Epithelial cell of esophagus (primary cell): ENCODE measurements at places on chromosomes 12 and 14.

DNA sequence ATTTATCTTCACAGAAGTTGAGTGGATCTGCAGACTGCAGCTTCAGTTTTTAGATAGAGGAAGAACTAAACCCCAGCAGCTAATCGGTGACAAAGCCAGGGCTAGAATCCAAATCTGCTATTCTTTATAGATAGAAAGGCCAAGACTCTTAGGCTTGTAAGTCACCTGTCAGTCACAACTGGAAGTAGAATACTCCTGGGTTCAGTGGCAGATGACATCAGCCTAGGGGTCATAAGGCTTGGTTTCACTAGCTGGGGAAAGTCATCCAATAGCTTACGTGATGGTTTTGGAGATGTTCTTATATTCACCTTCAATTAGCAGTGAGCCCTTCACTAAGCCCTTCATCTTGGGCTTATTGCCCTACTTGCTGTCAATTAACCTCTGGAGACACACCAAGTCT lies 93.4 kb downstream of the APAF1 start:
- DNase-seq: no peak

DNA sequence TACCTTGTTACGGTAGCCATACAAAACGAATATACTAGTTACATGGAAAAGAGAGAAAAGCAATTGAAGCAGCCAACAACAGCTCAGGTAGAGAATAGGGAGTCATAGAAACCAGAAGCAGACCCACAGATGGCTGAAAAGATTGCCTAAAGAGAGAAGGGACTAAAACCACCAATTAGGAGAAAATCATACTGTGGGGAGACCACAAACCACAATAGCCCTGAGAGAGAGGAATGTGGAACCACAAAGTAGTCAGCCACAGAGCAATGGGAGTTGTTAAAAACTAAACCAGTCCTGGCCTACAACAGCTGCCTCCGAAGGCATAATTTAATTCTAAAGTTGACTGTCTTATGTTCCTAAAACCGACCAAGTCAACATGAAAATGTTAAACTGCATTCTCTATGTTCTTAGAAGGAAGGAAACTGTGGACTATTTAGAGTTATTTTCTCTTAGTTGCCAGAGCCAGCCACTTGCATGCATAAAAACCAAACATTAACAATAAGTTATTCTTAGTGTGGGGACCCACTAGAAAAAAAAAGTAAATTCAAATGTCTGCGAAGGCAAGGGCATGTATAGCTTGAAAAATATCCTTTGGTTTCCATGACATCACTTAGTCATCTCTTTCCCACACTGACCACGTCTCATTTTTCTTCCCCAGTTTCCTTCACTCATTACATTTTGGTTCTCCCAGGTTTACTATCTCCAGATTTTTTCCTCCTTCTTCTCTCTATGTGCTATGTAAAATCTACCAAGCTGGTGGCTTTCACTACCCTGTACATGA lies 398.1 kb downstream of the NOVA1 start:
- no peak for DNase-seq

GRCh38 chr14:38121320-38122020 lies 86.2 kb upstream of the SSTR1 start:
- DNase-seq: no peak

DNA sequence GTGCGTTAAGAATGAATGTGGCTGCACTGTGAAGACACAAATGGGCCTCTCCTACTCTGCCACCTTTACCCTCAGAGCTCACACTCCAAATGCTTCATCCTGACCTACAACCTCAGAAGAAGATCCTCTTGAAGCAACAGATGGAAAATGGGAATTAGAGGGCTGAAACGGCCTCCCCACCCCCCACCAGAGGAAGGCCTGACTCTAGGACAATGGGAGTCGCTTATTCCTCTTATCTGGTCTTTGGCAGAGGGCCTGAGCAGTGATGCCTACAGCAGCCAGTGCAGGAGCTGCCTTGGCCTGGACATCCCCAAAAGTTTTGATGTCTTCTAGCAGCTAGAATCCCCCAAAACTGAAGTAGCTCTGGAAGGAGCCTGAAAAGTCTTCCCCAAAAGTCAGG lies 29.2 kb downstream of the BTBD7 start:
- DNase-seq: no peak

DNA sequence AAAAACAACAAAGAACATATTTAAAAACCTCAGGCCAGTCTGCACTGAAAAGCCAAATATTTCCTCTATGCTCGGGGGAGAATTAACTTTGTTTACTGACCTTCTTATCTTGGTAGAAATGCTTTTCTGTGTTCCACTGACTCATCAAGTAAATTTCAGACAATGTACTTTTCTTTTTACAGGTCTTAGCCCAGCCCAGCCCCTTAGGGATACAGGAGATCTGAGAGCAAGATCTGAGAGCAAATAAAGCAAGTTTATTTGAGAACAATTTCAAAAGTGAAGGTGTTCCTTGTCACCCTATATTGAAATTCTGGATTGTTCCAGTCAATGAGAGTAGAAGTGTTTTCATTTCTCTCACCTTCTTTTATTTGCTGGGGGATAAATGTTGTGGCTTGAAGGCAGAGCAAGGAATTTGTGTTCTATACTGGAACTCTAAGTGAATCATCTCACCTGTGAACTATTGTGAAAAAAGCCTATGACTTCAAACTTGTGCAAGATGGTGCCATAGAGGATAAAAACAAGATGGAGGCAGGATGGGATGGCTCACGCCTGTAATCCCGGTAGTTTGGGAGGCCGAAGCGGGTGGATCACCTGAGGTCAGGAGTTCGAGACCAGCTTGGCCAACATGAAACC lies 7.9 kb upstream of the GPRC5A start:
- peak; percentile 91 for DNase-seq

DNA sequence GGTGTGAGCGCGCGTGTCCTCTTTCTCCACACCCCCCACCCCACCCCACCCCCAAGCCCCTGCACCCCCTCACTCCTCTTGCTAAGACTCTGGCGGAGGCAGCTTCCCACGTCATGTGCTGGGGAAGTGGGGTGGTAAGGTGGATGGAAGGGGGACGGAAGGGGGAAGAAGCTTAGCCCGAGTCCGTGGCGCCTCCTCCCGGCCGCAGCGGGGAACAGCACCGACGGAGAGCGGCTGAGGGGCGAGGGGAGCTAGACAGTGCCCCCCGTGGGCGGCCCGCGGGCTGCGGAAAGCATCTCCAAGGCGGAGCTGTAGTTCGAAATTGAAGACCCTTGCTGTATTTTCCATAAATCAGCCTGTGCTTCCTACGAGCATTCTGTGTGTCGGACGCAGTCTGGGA lies 588 bp upstream of the GRIN2B start:
- DNase-seq: no peak

DNA sequence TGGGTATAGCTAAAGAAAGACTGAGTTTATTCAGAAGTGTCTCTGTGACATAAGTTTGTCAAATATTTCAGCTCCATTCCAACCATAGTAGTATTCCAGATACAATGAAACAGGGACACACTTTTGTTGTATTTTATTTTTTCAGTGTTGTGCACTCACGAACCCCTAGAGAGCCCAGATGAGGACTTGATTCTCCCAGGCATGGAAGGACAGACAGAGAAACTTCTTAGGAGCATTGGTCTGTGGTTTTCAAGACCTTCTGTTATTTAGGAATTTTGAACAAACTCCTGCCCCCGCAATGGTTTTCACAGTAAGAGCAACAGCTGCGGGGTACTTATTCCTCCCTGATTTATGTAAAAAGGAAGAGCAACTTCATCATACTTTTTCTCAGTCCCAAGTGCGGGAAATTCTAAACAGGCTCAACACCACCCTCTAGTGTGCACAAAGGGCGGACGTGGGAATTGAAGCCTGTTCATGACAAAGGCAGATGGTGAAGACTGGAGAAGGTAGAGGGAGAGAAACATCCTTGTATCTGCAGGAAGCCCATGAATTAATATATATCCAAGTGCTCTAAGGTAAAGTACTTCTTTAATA lies 147.6 kb downstream of the PAH start:
- peak; percentile 51 for DNase-seq

GRCh38 chr14:80538633-80539375 lies 327.5 kb upstream of the DIO2 start:
- no peak for DNase-seq

- DNase-seq: peak; percentile 37
Measured at GRCh38 chr12:54723379-54724256, 75.5 kb upstream of the DCD start.

DNA sequence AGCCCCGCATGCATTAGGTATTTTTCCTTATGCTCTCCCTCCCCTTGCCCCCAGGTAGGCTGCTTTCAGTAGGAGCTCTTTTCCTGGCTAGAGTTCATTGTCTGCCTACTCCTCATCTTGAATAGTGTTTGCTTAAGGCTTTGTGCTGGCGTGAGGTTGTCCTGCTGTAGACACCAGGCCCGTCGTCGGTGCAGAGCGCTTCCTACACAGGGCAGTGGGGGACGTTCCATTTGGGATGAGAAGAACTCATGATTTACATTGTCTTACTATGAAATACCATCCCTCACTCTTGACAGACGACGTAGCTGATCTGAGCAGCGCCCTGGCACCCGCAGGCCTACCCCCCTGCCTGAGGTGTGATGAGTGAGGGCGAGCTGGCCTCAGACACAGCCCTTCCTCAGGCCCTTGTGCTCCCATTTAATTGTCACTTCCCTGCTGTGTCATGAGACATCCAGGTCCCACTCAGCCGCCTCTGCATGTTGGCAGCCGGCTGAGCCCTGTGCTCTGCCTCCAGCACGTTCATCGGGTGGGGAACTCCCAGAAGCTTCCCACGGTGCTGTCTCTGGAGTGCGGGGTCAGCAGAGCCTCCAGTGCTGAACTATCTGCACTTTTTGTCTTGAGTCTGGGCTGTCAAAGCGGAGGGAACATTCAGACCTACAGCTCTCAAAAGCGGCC lies 76.0 kb downstream of the WDR20 start:
- DNase-seq: peak; percentile 11

DNA sequence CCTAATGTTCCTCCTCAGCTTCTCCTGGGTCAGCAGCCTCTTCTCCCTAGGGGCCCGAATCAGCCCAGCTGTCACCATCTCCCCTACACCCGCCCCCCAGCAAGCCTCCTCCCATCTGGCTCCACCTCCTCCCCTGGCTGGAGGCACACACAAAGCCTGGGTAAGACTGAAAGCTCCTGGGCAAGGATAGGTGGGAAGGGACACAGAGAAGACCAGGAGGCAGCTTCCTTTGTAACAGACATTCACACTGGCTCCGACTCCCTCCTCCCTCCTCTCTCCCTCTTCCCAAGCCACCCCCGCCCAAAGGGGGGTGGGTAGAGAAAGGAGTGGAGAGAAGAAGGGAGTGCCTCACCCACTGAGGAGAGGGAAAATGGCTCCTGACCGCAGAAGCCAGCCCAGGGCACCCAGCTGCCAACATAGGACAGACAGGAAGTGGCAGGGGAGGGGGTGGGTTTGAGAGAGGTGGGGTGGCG lies 4.0 kb downstream of the CHD4 start:
- peak; percentile 16 for DNase-seq

DNA sequence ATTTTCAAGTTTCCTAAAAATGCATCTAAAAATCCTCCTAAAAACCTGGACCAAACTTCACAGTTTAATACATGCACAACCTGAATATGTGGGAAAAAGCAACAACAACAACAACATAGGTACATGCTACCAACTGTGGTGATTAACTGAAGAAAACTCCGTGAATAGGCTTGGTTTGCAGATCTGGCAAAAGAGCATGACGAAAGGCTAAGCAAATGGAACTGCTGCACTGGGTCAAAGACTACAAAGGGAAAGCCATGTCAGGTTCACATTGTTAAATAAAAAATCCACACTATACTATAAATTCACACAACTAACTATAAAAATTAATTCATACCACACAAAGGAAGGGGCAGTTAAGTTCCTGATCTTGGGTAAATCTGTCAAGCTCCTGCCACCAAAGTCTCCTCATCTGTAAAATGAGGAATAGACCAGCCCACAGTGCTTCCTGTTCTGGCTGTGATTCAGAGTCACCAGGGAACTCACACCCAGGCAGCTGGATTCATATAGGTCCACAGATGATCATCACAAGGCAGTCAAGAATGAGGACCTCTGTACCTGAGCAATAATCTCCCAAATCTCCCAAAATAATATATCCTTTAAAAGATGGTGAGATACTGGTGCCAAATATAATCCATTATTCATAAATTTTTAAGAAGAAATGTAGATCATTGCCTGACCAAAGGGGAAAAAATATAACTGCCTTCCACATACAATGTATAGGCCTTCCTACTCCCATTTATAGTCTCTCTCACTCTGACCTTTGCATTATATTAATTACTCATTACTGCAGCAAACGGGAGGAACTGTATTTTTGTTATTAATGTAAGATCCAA lies 7.0 kb downstream of the CORO1C start:
- DNase-seq: peak; percentile 76

GRCh38 chr14:54781080-54781479 lies 121.5 kb downstream of the GCH1 start:
- DNase-seq: no peak

DNA sequence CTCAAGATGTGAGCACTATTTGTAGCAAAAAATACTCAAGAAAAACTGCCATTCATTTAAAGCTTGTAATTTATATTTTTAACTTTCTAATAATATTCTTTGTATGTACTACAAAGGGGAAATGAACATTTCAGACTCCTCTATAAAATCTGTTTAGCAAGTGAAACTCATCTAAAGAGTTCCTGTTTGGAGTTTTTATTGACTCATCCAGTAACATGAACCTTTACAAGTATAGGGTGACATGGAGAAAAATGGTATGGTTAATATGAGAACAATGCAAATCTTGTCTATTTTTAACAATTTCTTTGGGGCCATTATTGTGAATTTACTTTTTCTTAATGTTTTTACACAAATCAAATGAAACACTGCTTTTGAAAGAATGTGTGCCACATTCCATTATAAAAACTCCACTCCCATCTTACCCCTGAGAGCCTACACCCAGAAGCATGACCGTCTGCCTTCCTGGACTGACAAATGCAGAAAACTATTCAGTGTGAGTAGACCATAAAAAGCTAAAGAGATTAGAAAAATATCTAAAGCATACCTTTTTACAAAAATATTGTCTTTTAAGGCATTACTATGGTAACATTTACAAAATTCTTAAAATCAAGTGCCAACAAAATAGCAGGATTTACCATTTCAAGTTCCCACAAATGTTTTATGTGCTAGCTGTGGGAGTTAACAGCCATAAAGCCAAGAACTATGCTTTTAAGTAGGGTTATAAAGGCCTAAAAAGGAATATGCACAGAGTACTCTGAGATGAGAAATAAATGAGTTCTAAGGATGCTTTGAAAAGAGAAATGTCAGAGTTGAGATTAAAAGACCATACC lies 144.0 kb downstream of the ADAMTS20 start:
- DNase-seq: peak; percentile 10

GRCh38 chr14:93928184-93929047 lies 1.3 kb downstream of the FAM181A start:
- DNase-seq: no peak

GRCh38 chr12:103880299-103881142 lies 39.5 kb upstream of the NT5DC3 start:
- DNase-seq: peak; percentile 92

GRCh38 chr14:77980475-77981321 lies 180.8 kb downstream of the ADCK1 start:
- DNase-seq: peak; percentile 46
